ENCODE measurements at places on chromosomes 12 and 14. TPM values are rescaled to one million over a fixed set of nuclear protein-coding genes. Genes with fewer than 3 reads are reported as not detected.

PTHLH gene
- not detected for total RNA-seq

- no peak overlapping the region for H3K4me3 ChIP-seq
- DNase-seq = no peak
- peaks cover 3% of the 10 kb centered on the region for H3K27me3 ChIP-seq
- no peaks in the 10 kb centered on the region for H3K4me1 ChIP-seq
These were observed 21.5 kb upstream of the SOCS2 start for GRCh38 chr12:93550748-93551611.

- H3K27ac ChIP-seq = no peak overlapping the region
- H3K4me1 ChIP-seq = peaks cover 3% of the 10 kb centered on the region
- no peak overlapping the region for H3K4me3 ChIP-seq
- DNase-seq = no peak
- H3K27me3 ChIP-seq = no peaks in the 10 kb centered on the region
These were observed 11.6 kb downstream of the DTD2 start for GRCh38 chr14:31445703-31446102.

DNA sequence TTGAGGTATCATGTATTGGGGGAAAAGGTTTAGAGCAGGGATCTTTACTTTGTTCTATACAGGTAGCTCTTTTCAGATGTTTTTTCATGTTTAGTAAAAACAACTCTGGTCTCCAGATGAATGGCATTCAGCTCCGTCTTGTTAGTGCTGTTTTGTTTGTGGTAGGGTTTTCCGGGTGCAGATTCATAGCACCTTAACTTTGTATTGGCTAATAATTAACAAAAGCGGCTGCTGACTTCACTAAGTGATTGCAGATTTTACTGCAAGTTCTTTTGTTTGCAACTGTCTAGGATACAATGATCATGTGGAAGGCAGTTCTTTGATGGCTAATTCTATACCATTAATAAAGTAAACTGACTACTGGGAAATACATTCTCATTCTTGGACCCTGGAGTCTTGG is 32.2 kb upstream of the BHLHE41 start:
- no peaks in the 10 kb centered on the region for H3K4me1 ChIP-seq
- peaks cover 25% of the 10 kb centered on the region for H3K27me3 ChIP-seq
- DNase-seq = no peak
- no peak overlapping the region for H3K27ac ChIP-seq
- H3K4me3 ChIP-seq = no peak overlapping the region

ARHGEF25 gene
- total RNA-seq = 2.3 TPM

C14orf39 gene
- not detected for total RNA-seq

Measured in activated T-helper 2 cell treated with anti-CD3 and anti-CD28 coated beads, Interferon-gamma antibody, Interleukin-2, Interleukin-4, amounts not matched to agents 10 μg/mL and 5 μg/mL and 100 μg/mL, durations not matched to agents 14 hours and 24 hours and 36 hours (primary cell).